ENCODE measurements at places on chromosomes 13 and 19. TPM values are rescaled to one million over a fixed set of nuclear protein-coding genes. Genes with fewer than 3 reads are reported as not detected.

Gene MRPL34
- total RNA-seq, result 77.8 TPM

Gene CAPNS1
- total RNA-seq, result 500 TPM

Gene ARHGAP35
- 29.9 TPM for total RNA-seq

Gene APOC1
- not detected for total RNA-seq

Gene SMIM24
- 1.3 TPM for total RNA-seq

Gene PEX11G
- 0.57 TPM for total RNA-seq

Gene DPP9
- 94.7 TPM for total RNA-seq

Gene DACT3
- 0.34 TPM for total RNA-seq

Gene TEX26
- not detected for total RNA-seq

Gene PSG11
- not detected for total RNA-seq

Gene C13orf42
- not detected for total RNA-seq

Gene KLF1
- 0.11 TPM for total RNA-seq

Gene KLK15
- total RNA-seq, result not detected

Gene PNKP
- 160 TPM for total RNA-seq

Gene TUBB4A
- 5.9 TPM for total RNA-seq

Gene FUT1
- total RNA-seq, result 0.25 TPM

Gene PRR22
- 4.5 TPM for total RNA-seq

Gene IGFL2
- 0.30 TPM for total RNA-seq

Gene NACC1
- 81.8 TPM for total RNA-seq

Gene ZNF442
- total RNA-seq, result 0.27 TPM

Gene DIAPH3
- 24.2 TPM for total RNA-seq

Gene TCF3
- total RNA-seq, result 88.1 TPM

Gene SLC15A1
- total RNA-seq, result not detected

Gene CTXN1
- total RNA-seq, result not detected

Gene GRIN2D
- 0.09 TPM for total RNA-seq

Gene TLE6
- 1.0 TPM for total RNA-seq

Gene CEACAM21
- 44.3 TPM for total RNA-seq
